ENCODE measurements at places on chromosomes 7 and 10.

DNA sequence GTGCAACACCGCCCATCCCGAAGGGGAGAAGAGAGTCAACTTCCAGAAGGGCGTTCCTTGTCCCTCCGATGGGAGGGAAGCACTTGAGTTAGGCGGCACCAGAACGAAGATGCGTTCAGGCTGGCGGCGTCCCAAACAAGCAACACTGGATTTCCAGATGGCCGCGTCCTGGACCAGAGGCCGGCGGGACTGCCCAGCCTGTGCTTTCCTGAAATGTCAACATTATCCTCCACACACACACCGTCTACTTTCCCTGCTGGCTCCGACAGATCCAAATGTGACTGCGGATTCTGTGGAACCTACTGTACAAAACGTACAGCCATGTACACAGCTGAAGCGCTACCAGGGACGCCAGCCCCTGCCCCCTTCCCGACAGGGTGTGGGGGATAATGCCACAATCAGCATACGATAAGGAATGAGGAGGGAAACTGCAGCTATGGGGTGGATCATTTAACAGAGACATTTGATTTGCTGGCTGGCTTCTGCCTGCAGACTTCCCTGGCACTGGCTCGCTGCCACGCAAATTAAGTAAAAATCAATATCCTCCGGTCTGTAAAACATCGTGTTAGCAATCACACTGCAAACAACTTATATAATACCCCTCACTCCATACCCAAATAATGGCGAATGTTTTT, 82.1 kb downstream of the ZRANB1 start:
- DNase-seq = peak; percentile 70

DNA sequence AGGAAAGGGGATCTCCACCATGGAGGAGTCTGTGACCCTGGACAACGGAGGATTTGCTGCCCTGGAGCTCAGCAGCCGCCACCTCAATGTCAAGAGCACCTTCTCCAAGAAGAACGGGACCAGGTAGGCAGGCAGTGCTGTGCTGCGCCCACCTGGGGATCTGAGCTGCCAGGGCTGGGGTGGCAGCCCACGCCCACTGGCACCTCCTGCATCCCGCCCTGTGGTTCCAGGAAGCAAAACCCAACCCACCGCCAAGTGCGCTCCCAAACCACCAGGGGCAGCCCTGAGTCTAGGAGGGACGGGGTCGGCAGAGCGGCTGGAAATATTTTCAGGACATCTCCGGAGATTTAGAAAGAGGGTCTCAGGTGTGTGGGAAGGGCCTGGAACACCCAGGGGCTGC, 440.3 kb upstream of the FOXK1 start:
- DNase-seq = no peak

DNA sequence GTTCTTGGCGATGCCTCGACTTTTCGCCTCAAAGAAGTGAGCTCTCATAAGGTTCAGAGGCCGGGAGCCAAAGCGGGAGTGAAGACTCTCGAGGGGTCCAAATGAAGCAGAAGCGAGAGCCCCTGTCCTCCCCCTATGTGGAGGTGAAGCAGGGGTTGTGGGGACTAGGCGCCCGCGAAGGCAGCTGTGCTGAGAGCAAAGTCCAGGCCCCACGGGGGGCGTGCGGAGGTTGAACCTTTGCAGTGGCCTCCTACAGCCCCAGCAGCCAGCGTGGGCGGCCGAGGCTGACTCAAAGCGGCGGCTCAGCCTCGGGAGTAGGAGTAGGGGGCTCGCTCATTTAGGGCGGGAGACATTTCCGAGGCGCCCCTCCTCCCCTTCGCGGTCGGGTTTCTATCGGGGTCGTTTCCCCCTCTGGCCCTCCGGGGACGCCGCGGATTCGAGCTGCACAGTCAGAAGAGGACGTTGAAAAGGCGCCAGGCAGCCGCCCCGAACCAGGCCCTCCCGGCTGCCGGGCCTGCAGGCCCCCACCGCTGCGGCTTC, 553 bp upstream of the ADD3 start:
- no peak for DNase-seq

GRCh38 chr10:97673736-97674525, 13.1 kb downstream of the AVPI1 start:
- peak; percentile 28 for DNase-seq

DNA sequence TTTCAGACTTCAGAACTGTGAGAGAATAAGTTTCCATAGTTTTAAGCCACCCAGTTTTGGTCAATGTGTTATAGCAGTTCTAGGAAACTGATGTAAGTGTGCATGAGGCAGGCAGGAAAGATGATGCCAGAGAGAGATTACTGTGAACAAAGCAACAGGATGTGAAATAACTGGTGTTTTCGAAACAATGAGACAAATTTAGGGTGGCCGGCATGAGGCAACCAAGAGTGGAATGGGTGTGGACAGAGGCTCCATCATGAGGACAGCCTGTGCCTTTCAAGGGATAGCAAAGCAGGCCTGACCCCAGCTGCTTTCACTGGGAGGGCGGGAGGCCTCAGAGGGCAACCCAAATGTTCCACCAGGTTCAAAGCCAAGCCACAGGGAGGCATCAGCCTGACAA, 67.3 kb upstream of the UCN3 start:
- DNase-seq = peak; percentile 74
